ENCODE measurements at places on chromosomes 12 and 14.

DNA sequence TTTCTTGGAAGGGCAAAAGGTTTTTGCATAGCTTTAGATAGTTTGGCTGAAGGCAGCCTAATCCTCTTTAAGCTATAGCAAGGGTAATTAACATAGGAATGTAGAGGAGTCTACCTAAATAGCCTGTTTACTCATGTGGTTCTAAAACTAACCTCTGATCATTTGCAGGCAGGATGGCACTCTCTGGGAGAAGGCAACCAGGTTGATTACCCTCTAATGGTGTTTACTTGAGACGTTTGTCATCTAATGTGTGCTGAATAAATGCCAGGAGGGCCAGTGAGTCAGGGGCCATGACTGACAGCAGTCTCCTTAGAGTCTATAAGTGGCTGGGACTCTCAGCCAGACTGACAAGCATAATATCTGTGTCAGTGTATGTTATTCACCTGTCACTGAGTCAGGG is 286.4 kb downstream of the PCNX1 start:
- DNase-seq = no peak

- DNase-seq = no peak
These were observed 232.7 kb downstream of the RASSF9 start for GRCh38 chr12:85603556-85603955.

DNA sequence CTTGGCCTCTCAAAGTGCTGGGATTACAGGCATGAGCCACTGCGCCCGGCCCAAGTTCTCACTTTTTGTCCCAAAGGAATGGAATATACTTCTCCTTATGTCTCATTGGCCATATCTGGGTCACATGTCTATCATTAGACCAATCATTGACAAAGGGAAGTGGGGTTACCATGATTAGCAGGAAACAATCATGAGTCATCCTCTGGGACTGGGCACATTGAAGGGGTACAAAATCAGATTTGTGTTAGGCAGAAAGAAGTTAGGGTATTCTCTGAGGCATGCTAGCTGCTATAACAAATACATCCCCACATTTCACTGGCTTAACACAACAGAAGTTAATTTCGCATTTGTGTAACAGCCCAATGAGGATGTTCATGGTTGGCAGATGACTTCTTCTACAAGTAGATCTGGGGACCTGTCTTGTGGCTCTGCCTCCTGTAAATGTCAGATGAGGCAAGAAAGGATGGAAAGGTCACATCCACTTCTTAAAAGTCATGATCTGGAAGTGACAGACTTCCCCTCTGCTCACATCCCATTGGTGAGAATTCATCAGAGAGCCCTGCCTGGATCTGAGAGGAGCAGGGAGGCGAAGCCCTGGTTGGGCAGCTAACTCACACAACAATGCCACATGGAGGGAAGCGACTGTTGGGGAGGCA is 3.1 kb downstream of the CCDC63 start:
- no peak for DNase-seq

GRCh38 chr14:78022059-78022458 is 148.1 kb upstream of the NRXN3 start:
- peak; percentile 62 for DNase-seq

- no peak for DNase-seq
These were observed 65.6 kb upstream of the FERMT2 start for GRCh38 chr14:53016491-53016890.

- DNase-seq = no peak
These were observed 99.8 kb downstream of the BTG1 start for GRCh38 chr12:92045852-92046251.

GRCh38 chr12:50690925-50691324 is 73.0 kb upstream of the ATF1 start:
- DNase-seq = peak; percentile 32

- no peak for DNase-seq
These were observed 1.5 kb upstream of the STRAP start for GRCh38 chr12:15880721-15881120.

DNA sequence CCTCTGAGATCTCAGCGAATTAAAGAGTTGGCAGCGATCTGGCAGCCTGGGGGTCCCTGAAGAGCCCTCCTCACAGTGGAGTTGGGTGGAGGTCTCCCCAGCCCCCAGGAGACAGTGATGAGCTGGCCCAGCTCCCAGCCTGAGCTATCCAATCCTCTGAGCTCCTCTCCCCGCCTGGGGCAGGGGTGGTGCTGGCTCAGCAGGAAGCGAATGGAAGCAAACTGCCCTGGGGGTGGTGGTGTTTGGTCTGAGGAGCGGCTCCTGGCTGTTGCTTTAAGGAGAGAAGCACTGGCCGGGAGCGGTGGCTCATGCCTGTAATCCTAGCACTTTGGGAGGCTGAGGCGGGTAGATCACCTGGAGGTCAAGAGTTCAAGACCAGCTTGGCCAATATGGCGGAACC is 19.5 kb upstream of the MEG3 start:
- DNase-seq = no peak

DNA sequence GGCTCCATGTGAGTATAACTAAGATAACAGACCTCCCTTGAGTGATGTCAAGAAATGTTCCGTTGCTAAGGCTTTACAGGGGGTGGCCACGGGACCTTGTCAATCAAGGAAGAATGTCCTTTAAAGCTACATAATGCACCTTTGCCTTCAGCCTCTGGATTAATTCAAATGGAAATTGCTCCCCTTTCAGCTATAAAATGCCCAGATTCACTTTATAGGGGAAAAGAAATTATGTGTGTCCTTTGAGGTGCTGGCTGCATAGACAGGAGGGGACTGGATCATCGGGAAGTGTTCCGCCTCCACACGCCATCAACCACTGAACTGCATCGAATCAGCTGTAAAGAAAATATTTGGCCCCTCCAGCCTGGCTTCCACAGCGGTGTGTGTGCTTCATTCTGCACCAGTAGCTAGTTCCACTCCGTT is 415.4 kb downstream of the DPF3 start:
- no peak for DNase-seq
